Ascending aorta (tissue), 2 donors: ENCODE measurements at places on chromosomes 7 and 10.

DNA sequence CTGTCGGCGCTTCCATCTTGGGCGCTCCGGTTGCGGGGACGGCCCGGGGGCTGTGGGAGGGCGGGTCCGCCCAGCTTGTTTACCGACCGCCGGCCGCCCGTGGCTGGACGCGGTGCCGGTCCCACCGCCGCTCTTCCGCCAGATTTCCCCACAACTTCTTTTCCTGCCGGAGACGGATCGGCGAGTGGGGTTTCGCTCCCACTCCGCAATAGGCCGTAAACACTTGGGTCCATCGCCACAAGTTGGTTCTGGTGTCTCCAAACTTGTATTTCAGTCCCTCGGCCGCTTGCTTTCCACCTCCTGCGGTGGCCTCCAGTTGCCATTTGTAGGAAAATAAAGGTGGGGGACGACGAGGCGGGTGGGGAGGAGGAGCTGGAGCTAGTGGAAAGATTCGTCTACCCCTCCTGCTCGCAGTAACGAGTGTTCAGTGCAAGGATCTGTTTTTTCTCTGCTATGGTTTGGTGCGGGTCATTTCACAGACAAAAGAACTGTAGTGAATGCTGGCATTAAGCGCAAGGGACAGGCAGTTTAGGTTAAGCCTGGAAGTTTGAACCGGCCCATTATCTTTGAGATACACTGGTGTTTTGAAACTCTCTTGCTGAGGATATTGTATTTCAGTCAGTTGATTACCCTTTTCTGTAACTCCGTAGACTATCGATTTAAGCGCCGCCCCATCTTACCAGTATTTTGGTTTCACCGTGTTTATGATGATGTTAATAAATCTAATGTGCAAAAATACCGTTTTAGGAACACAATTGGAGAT lies 24.3 kb upstream of the ZRANB1 start:
- peak overlapping the region; percentile 95 for H3K4me3 ChIP-seq
- no peaks in the 10 kb centered on the region for H3K27me3 ChIP-seq
- H3K36me3 ChIP-seq, result peaks cover under 1% of the 10 kb centered on the region
- no peaks in the 10 kb centered on the region for H3K4me1 ChIP-seq
- peak overlapping the region; percentile 98 for H3K27ac ChIP-seq

GRCh38 chr7:27434756-27435400 lies 192.3 kb downstream of the EVX1 start:
- H3K36me3 ChIP-seq, result no peaks in the 10 kb centered on the region
- no peaks in the 10 kb centered on the region for H3K4me1 ChIP-seq
- no peak overlapping the region for H3K27ac ChIP-seq
- no peak for DNase-seq
- no peaks in the 10 kb centered on the region for H3K27me3 ChIP-seq

DNA sequence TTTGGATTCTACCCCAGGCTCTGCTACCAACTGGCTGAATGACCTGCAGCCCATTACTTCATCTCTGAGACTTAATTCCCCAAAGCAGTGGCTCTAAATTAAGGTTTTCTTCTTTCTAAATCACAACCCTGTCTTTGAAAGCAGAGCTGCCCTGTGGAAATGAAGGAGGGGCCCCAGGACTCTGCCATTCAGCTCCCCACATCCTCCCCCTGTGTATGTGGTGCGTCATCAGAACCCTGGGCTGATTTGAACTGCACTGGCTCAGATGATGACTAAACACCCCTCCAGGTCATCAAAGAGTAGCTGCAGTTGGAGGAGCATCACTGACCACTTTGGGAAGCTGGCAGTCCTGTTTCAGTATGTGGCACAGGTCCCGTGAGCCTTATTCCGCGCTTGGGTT lies 46.6 kb downstream of the BPGM start:
- no peaks in the 10 kb centered on the region for H3K36me3 ChIP-seq
- no peaks in the 10 kb centered on the region for H3K27me3 ChIP-seq
- peak; percentile 80 for DNase-seq
- peak overlapping the region; percentile 95 for H3K27ac ChIP-seq
- no peak overlapping the region for H3K4me3 ChIP-seq
- peaks cover 12% of the 10 kb centered on the region for H3K4me1 ChIP-seq

DNA sequence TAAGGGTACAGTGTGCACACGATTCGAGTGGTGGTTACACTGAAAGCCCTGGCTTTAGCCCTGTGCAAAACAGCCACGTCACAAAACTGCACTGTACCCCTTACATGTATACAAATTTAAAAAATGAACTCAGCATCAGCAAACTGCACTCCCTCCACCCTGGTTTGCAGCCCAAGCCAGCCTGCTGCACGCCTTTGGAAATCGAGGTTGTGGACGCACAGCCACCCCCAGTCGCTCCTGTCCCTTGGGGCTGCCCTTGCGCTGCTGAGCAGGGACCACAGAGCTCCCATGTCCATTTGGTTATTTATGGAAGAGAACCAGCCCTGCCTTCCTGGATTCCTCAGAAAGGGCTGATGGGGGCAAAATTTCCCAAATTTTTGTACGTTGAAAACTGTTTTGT lies 98.8 kb downstream of the INPP5A start:
- H3K27ac ChIP-seq, result peak overlapping the region; percentile 48
- H3K4me1 ChIP-seq, result peaks cover 50% of the 10 kb centered on the region
- no peaks in the 10 kb centered on the region for H3K36me3 ChIP-seq

DNA sequence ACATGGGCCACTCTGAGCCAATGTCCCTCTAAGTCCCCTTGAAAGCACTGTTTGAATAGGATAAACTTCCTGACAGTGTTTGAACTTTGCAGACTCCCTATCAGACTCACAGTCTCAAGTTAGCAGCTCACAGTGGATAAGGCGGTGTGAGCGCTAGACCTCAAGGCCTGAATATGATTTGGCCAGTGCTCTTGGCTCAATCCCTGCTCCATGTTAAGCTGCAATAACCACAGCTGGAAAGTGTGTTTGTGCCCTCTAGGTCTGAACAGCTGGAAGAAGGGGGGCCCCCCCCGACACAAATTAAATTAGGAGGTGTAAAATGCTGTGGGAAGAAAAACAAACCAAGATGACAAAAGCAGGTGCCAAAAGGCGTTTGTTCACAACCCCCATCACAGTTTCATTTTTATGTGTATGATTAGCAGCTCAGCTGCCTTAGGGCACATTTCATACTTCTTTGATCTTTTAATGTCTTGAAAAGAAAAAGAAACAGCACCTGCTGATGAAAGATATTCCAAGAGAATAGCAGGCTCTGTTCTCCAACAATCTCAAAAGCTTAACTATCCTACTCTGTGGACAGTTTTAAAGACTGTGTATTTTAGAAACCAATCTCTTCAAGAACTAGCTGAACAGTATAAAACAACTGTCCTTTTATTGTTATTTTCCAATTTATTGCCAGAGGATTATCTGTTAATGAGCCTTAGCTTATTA lies 167.6 kb downstream of the SNX13 start:
- H3K36me3 ChIP-seq, result no peaks in the 10 kb centered on the region
- no peak overlapping the region for H3K27ac ChIP-seq
- no peaks in the 10 kb centered on the region for H3K27me3 ChIP-seq
- no peak overlapping the region for H3K4me3 ChIP-seq

GRCh38 chr7:95095966-95096540 lies 188.7 kb downstream of the PPP1R9A start:
- H3K27me3 ChIP-seq, result no peaks in the 10 kb centered on the region
- H3K4me1 ChIP-seq, result no peaks in the 10 kb centered on the region
- H3K36me3 ChIP-seq, result no peaks in the 10 kb centered on the region
- H3K27ac ChIP-seq, result no peak overlapping the region
- H3K4me3 ChIP-seq, result no peak overlapping the region

GRCh38 chr7:158530800-158531609 lies 56.6 kb downstream of the PTPRN2 start:
- DNase-seq, result no peak
- no peaks in the 10 kb centered on the region for H3K4me1 ChIP-seq
- H3K36me3 ChIP-seq, result no peaks in the 10 kb centered on the region
- no peaks in the 10 kb centered on the region for H3K27me3 ChIP-seq
- no peak overlapping the region for H3K27ac ChIP-seq

- no peaks in the 10 kb centered on the region for H3K4me1 ChIP-seq
- DNase-seq, result no peak
- no peak overlapping the region for H3K27ac ChIP-seq
- no peaks in the 10 kb centered on the region for H3K36me3 ChIP-seq
- no peak overlapping the region for H3K4me3 ChIP-seq
Measured at GRCh38 chr7:95318501-95319100, 5.7 kb downstream of the PON1 start.

GRCh38 chr7:139851770-139852481 lies 22.9 kb downstream of the TBXAS1 start:
- H3K4me3 ChIP-seq, result no peak overlapping the region
- H3K27ac ChIP-seq, result no peak overlapping the region
- DNase-seq, result no peak
- H3K4me1 ChIP-seq, result no peaks in the 10 kb centered on the region
- no peaks in the 10 kb centered on the region for H3K36me3 ChIP-seq

- H3K36me3 ChIP-seq, result no peaks in the 10 kb centered on the region
- H3K27me3 ChIP-seq, result no peaks in the 10 kb centered on the region
- no peak overlapping the region for H3K27ac ChIP-seq
- H3K4me3 ChIP-seq, result no peak overlapping the region
- DNase-seq, result no peak
- no peaks in the 10 kb centered on the region for H3K4me1 ChIP-seq
Measured at GRCh38 chr7:87083865-87084519, 24.5 kb upstream of the ELAPOR2 start.

DNA sequence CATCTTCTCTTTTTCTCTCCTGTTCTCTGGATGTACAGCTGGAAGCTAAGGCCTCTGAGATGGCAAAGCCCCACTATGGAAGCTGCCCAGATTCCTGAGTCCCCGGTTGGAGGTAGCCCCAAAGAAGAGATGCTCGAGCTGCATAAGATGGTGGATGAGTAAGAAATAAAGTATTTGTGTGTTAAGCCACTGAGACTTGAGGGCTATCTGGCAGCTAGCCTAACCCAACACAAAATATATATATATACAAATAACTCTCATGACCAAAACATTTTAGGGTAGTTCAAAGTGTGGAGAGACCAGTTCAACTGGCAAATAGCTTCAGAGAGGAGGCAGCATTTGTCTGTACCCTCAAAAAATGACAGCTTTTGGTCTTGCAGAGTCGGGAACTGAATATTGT lies 72.4 kb upstream of the PDE1C start:
- no peak overlapping the region for H3K27ac ChIP-seq
- no peaks in the 10 kb centered on the region for H3K36me3 ChIP-seq
- H3K27me3 ChIP-seq, result no peaks in the 10 kb centered on the region
- H3K4me1 ChIP-seq, result no peaks in the 10 kb centered on the region
- H3K4me3 ChIP-seq, result no peak overlapping the region

DNA sequence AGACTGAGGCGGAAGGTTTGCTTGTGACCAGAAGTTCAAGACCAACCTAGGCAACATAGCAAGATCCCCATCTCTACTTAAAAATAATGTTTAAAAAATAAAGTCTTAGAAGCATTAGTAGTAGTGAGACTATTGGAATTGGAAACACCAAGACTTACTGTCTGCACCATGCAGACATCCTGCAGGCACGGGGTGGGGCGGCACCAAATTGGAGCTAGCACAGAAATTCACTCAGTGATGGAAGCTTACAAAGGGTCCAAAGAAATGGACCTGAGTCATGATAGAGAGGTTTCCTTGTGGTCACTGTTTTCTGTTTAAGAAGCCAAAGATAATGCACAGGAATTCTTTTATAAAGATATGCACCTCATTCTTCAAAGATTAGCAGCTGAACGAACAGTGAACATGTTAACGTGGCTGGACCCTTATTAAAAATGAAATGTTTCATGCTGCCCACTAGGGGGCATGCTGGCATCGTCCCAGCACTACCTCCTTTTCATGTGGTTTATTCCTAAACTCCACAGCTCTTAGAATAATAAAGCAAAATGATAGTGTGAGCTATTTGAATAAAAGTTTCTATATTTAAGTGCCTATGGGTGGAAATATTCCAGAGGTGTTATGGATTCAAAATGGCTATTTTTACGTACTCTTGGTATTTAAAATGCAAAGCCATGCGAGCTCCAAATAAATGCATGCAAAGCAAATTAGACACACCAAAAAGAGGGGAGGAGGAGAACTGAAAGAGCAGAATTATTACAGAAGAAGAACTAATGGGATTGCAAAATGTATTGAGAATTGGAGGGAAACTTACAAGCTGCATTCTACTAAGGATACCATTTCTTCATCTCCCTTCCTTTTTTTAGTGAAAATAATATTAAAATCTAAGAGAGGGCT lies 28.6 kb downstream of the PDSS1 start:
- H3K4me3 ChIP-seq, result no peak overlapping the region
- no peak overlapping the region for H3K27ac ChIP-seq
- H3K27me3 ChIP-seq, result no peaks in the 10 kb centered on the region
- H3K36me3 ChIP-seq, result peaks cover 7% of the 10 kb centered on the region
- DNase-seq, result no peak
- no peaks in the 10 kb centered on the region for H3K4me1 ChIP-seq

DNA sequence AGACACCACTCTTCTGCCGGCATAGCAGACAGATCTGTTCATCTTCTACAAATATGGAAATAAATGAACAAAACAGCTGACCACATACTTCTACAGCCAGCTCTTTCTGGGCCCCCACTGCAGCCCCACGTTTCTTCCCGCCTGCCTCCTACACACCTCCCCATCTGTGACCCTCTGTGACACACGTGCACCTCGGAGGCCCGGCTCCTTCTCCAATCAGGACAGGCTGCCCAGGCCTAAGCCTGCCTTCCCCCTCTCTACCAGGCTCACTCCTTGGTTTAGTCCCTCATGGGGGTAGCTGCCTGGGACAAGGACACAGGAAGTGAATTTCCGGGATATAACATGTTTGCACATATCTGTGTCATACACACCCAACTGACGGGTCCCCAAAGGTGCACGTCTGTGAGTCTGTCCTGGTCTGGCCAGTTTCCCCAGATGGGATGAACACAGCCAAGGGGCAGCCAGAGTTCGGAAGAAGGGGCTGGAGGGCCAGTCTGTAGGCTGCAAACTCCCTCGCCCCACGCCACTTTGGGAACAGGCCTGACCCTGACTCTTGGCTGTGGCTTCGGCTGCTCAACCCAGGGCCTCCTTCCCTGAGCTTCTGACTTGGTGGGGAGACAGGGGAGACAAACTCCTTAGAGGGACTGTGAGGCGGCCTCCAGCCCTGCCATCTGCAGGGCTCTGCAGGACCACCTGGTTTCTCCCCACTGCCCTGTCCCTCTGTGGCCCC lies 30.3 kb downstream of the PITRM1 start:
- no peaks in the 10 kb centered on the region for H3K4me1 ChIP-seq
- no peak overlapping the region for H3K27ac ChIP-seq
- DNase-seq, result no peak
- H3K36me3 ChIP-seq, result peaks cover 76% of the 10 kb centered on the region
- no peaks in the 10 kb centered on the region for H3K27me3 ChIP-seq

- peak overlapping the region; percentile 89 for H3K27ac ChIP-seq
- peaks cover 28% of the 10 kb centered on the region for H3K36me3 ChIP-seq
- H3K27me3 ChIP-seq, result no peaks in the 10 kb centered on the region
- H3K4me1 ChIP-seq, result peaks cover 9% of the 10 kb centered on the region
Measured at GRCh38 chr10:97426776-97427570, 982 bp downstream of the PGAM1 start.

DNA sequence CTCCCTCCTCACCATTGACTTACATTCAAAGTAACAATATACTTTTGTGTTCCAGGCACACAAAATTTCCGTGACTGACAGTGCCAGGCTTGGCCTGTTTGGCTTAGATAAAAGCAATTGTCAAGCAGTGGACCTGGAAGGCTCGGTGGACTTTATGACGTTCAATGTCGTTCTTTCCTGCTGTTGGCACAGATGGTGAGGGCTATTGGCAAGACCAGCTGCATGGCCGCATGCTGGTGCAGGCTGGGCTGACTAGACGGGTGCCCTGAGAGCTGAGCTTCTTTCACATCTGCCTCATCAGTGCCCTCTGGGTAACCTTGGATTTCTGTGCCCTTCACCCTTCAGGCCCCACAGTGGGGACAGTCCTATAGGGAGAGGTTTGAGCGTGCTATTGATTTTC lies 45.2 kb downstream of the WIPF3 start:
- no peaks in the 10 kb centered on the region for H3K36me3 ChIP-seq
- no peaks in the 10 kb centered on the region for H3K4me1 ChIP-seq
- H3K27ac ChIP-seq, result no peak overlapping the region
- H3K4me3 ChIP-seq, result no peak overlapping the region
- H3K27me3 ChIP-seq, result no peaks in the 10 kb centered on the region
